ENCODE measurements at places on chromosomes 13 and 19.

- no peak for DNase-seq
These were observed 77.7 kb downstream of the LRRC63 start for GRCh38 chr13:46289260-46289955.

DNA sequence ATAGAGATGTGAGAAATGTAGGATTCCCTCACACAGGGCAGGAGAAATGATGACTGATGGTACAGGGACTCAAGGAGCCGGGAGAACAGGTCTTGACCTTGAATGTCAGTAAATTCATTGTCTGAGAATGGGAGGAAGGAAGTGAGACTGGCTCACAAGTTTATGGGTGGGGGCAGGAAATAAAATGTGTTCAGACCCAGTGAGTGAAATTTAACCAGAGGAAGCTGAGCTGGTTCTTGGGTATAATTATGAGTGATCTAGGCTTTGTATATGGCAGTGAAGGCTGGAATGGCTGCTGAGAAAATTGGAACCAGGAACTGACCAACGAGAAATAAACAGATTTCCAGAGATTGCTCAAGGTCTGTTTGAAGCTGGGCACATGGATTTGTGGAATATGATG lies 6.3 kb upstream of the IGSF23 start:
- no peak for DNase-seq

DNA sequence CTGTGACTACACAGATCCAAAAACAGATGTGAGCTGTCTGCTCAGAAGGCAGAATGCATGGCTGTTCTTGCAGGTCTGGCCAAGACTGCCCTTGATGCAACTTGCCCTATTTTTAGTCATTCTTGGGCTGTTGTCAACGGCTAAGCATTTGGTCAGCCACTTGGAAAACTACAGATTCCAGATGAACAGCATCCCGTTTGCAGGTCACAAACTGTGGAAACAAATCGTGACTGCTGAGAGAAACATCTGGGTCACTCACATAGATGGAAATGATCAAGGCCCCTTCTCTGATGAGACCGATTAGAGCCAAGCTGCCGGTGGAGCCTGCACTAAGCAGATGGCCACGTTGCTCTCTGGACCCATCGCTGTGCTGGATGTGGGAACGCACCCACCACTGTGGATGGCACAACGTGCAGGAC lies 15.4 kb upstream of the METTL21C start:
- no peak for DNase-seq

DNA sequence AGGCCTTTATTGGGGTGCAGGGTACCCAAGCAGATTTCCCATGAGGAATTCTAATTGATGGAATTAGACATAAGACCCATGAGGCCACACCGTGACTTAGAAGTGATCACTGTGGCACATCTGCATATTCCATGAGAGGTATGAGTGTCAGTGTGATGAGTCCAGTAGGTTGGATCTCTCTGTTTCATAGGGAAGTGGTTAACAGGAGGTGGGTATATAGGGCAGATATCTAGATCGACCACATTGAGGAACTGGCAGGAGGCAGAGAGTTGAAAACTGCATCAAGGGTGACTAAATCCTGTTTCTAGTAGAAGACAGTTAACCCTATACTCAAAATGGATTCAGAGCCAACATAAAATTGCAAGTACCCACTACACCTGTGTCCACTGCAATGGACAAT lies 68.6 kb upstream of the MIR17HG start:
- no peak for DNase-seq

GRCh38 chr19:42478765-42479311 lies 36.1 kb upstream of the CXCL17 start:
- DNase-seq = no peak

GRCh38 chr13:114173272-114173671 lies 5.8 kb upstream of the CFAP97D2 start:
- no peak for DNase-seq

- no peak for DNase-seq
These were observed 2.0 kb downstream of the UHRF1 start for GRCh38 chr19:4911314-4911713.

DNA sequence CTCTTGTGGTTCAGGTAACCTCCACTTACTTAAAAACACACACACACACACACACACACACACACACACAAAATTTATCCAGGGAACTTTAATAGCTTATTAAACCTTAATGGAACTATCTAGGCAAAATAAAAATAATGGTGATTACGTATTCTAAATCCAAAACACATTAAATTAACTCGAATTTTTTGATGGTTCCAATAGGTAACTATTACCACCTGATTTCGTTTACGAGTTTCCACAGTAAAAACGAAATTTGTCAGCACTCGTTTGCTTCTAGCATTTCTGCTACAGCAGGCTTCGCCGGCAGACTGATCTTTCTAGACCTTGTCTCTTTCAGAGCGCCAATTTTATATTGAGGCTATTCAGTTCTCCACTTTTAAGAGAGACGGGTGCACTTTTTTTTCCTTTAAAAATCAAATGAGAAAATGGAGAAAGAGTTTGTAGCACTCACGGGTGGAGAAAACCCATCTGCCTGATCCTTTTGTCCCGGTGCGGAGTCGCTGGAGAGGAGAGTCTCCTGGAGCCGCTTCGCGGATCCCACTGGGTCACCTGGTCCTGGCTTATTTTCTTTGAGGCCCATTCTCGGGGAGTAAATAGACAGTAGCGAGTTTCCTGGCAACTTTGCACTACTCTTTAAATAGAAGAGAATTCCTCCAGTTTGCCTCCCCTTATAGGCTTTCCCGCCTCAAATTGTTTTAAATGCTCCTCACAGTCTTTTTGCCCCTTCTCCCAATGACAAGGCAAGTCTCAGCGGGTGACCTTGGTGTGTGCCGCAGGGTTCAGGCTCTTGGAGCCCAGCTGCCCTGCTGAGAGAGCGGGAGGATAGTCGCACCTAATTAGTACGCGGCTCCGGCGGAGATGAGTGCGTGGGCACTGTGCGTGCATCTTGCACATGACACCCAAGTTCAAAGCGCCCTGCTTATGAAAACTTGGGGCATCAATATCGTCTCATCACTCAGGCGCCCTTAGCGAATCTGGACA lies 117.0 kb downstream of the KCNRG start:
- DNase-seq = peak; percentile 25

- no peak for DNase-seq
These were observed 51.6 kb downstream of the DNAJC15 start for GRCh38 chr13:43074824-43075510.

GRCh38 chr19:58566989-58567388 lies 6.1 kb downstream of the MZF1 start:
- DNase-seq = no peak

DNA sequence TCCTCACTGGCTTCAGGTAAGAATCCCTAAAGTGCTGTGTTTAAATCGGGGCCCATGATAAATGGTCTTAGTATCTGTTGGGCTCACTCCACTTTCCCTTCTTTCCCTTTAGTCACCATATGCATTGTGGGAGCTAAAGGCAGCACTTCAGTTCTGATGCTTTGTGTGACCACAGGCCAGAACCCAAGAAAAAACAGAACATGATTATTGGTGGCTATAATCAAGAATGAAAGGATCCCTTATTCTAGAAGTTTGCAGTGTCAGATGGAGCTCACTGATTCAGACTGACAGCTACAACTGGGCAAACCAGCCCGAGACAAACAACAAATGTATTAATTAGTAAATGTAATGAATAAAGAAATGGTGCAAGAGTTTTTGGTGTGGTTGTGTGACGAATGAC lies 57.3 kb upstream of the POMP start:
- no peak for DNase-seq

Measured in CD4-positive, alpha-beta memory T cell (primary cell).